ENCODE measurements at places on chromosomes 2 and 18.

GRCh38 chr18:3458952-3459853 lies 9.2 kb downstream of the TGIF1 start:
- no peak for DNase-seq

GRCh38 chr2:64139956-64140355 lies 4.3 kb downstream of the PELI1 start:
- no peak for DNase-seq

GRCh38 chr18:70386582-70386981 lies 97.7 kb downstream of the SOCS6 start:
- DNase-seq: no peak

DNA sequence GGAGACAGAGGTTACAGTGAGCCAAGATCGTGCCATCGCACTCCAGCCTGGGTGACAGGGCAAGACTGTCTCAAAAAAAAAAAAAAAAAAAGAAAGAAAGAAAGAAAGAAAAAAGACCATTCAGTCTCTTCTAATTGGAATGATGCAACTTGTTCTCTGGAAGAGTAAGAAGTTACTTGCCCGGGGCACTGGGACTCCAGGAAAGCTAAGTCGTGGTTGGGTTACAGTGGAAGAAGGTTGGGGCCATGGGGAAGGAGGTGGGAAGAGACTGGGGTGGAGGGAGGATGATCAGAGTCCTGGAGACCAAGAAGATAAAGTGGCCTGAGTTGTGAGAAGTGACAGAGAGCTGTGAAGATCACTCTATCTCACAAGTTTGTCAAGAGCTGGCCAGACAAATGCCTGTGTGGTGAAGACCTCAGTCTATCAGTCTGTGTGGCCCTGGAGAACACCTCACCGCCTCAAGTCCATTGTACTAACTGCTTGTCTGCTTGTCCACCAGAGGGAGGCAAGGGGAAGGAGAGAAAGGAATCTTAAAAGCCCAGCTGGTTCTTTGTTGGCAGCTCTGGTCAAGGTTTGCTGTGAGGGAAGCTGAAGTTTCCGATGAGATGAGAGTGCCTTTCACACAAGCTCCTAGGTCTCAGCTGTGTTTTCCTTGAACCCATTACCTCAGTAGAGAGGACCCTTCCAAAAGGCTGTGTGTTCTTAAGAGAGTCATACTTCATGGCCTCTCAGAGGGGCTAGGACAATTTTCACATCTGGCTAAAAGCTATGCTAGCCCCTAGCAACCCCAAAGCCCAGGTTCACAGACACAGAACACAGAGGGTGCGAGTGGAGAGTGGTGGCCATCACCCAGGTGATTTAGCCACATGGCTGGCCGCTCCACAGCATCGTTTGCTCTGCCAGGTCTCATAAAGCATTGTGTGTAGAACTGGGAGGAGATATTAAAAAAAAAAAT lies 72.0 kb upstream of the TMEM178A start:
- no peak for DNase-seq

GRCh38 chr18:58952858-58953257 lies 88.2 kb downstream of the ZNF532 start:
- DNase-seq: no peak

DNA sequence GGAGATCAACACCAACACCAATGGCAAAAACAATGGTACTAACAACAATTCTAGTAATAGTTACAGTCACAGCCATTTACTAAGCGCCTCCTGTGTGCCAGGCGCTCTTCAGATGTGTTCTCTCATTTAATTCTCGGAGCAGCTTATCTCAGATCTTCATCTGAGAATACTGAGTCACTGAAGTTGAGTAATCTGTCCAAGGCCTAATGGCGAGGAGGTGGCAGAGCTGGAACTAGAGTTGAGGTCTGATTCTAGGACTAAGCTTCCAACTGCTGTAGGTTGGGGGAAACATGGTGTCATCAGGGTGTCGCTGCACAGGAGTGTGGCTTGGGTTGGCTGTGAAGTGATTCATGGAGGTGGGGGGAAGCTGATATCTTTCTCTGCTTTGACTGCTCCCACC lies 156.1 kb downstream of the DYSF start:
- no peak for DNase-seq

DNA sequence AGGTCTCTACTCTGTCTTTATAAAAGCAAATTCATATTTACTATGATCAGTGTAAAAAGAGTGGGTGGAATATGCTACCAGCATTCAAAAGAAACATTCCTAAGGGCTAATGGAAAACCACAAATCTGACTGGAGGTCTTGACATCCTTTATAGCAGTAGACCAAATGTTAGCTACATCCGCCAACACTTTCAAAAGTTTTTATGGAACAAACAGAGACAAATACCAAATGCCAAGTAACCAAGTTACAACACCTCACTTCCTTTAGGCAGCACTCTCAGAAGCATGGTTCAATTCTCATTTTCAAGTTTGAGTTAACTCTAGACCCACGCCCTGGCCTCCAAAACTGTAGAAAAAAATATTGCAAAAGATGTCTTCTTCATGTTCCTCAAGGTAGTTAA lies 78.3 kb upstream of the SETBP1 start:
- no peak for DNase-seq

DNA sequence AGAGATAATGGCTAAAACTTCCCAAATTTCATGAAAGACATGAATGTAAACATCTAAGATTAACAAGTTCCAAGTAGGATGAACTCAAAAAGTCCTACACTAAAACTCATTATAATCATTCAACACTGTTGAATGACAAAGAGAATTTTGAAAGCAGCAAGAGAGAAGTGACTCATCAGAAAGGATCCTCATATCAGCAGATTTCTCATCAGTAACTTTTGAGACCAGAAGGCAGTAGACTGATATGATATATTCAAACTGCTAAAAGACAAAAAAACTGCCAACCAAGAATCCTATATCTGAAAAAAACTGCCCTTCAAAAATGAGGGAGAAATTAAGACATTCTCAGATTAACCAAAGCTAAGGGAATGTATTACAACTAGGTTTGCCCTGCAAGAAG lies 130.6 kb upstream of the OTX1 start:
- DNase-seq: no peak

DNA sequence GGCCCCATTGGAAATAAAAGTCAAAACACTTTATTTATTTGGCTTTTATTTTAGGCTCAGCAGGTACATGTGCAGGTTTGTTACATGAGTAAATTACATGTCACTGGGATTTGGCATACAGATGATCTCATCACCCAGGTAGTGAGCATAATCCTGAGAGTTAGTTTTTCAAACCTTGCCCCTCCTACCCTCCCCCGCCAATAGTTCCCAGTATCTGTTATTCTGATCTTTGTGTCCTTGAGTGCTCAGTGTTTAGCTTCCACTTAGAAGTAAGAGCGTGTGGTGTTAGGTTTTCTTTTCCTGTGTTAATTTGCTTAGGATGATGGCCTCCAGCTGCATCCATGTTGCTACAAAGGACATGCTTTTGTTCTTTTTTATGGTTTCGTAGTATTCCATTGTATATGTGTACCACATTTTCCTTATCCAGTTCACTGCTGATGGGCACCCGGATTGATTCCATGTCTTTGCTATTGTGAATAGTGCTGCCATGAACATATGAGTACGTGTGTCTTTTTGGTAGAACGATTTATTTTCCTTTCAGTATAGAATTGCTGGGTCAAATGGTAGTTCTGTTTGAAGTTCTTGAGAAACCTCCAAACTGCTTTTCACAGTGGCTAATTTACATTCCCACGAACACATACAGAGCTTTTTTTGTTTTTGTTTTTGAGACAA lies 47.9 kb downstream of the ARMC9 start:
- DNase-seq: no peak

DNA sequence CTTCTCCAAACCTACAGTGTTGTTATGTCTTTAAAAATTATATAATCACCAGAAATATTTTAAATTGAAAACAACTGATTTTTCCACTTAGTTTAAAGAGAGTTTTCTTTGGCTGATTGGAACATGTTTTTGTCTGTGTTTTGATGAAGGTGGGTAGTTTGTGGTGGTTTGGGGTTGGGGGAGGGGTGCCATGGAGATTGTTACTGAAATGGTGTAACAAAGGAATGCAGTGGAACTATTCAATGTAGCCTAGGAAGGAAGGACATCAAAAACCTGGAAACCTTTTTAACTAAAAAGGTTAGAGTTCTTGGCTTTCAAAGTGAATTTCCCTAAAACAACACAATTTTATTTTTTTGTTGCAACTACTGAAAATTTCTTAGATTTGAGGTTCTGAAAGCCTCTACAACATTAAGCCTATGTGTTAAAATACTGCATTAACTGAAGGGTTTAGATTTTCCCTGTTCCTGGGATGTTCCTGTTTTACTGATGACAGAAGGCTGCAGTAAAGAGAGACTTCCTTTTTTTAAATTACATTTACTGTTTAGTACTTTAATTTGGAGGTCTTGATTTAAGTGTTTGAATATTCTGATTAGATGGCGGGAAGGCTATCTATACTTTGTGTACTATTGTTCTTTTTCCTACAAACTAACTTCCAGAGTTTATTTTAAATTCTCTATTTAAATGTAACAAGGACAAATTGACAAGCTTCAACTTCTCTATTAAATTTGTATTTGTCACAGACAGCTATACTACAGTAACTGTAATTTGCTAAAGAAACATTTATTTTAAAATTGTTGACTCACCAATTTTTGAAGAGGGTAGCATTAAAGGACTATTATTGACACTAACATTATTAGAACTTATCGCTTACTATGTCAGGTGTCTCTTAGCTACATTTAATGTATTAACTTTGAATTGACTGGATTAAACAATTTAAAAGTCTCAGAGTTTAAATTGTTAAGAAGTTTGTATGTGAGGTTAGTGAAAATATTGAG lies 87.7 kb downstream of the LIMS1 start:
- DNase-seq: no peak

DNA sequence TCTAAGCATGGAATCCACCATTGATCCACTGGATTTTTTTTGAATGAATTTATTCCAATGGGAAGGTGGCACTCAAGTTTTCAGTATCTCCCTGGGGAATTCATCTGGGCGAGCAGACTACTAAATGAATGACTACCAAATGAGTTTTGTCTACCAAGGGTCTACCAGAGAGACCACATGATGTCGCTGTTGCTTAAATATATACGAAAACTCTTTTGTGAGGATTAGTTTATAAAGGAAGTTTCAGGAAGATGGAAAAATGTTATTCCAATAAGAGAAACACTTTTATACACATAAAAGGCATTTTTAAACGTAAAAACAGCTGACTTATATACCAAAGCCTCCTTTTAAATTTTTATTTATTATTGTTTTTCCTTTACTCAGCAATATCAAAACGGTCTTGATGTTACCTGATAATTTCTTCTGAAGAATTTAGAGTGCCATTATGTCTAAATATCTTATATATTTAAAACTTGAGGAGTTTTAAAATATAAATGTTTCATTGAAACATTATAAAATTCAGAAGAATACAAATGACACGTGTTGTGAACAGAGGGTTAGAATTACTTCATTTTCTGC lies 139.7 kb downstream of the HRH4 start:
- DNase-seq: peak; percentile 50

- no peak for DNase-seq
Observed at GRCh38 chr18:79468119-79468789, 72.5 kb downstream of the NFATC1 start.

DNA sequence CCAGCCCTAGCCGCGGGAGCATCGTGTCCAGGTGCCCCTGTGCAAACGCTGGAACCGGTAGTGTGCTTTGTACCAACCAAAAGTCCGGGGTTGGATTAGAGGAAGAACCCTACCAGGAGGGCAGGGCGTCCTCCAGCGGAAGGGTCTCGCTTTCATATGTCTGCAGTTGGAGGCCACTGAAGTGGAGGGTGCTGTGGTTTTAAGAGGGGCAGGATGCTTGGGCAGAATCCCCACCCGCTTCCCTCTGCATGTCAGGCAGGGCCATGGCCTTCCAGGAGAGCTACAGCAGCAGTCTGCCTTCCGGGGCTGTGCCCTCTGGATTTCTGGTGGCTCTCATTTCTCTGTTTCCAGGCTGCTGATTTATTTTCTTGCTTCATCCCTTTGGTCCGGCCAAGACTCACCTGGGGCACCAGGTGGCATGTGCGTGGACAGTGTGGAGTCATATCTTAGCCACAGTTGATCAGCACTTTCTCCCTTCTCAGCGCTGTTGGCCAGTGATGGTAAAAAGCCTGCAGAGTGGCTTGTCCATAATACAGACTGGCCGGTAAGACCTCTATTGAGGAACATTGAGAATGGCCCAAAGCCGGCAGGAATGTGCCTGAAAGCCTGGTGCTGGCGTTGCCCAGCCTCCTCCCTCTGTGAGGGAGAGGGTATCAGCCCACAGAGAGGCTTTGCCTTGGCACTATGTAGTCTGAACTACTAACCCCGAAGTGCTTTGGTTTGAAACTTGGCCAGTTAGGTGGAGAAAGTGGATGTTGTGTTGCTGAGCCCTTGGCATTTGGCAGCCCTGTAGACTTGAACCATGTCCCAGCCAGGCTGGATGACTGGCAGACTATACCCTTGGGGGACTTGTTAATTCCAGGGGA lies 1.8 kb downstream of the AGAP1 start:
- DNase-seq: no peak

DNA sequence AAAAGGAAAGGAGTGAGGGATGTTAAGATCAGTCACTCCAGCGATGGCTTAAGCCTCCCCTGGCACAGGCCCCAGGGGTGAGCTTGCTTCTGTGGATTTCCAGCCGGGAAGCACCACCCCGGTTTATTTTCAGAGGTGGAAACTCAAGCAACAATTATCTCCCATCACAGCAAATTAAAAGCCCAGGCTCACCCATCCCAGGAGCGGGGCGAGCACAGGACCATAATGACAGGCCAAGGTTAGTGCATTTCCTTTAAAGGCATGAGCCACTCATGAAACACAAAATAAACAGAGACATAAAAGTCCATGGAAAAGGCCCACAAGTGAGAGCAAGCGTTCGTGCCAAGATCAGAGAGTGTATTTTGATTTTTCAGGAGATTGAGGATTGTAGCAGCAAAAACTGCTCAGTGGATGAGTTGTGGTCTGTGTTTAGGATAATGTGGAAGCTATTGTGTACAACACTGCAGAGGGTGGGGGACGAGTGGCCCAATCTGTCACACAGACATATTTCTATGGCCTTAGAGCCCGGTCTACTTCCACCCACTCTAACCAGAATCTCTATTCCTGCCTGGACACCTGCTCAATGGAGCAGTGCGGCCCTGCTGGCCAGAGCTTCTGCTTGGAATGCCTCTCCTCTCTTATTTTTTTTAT lies 111.4 kb upstream of the CDC42EP3 start:
- DNase-seq: peak; percentile 45

DNA sequence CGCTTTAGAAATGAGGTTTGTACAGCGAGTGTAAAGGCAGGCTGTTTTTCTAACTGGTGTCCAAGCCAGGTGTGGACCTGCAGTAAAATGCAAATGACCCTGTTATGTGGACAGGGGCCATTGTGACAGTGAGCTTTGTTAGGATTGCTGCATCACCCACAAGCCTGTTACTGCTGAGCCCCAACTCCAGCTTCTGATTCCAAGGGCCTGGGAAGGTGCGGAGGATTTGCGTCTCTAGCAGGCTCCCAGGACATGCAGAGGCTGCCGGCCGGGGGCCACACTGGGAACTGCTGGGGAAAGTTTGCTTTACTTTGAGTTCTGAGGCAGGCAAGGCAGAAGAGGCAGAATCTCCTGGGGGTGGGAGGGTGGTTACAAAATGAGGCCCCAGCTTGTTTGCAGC lies 164.1 kb downstream of the GLI2 start:
- DNase-seq: no peak

DNA sequence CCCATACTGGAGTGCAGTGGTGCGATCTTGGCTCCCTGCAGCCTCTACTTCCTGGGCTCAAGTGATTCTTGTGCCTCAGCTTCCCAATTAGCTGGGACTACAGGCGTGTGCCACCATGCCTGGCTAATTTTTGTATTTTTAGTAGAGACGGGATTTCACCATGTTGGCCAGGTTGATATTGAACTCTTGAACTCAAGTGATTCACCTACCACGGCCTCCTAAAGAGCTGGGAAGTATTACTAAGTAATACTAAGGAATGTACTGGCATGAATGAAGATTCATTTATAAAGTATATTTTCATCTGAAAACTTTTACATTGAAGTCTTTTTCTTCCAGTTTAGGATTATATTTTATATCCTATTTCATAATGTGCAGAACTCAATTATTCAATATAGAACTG lies 38.1 kb downstream of the NUP35 start:
- DNase-seq: no peak

All from SHP77 (cell line).